Fibroblast of skin of abdomen (primary cell): ENCODE measurements at places on chromosomes 11 and 22.
A peak's percentile ranks its signal among the peaks of the same experiment; 100 is the strongest.

DNA sequence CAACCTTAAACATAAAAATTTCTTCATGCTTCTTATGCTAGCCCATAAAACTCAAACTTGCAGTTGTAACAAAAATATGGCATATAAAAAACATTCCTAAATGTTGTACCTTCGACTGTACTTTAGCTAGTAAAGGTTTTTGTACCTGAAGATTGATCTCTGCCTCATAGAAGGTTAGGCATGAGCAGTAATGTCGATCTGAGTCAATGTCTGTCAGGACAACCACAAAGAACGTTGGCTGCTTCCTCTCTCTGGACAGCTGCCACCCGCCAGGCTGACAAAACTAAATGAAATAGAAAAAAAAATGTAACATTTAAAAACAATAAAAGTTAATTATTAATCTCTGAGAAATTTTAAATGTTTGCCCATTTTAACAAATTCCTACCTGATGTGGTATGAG is 251.3 kb downstream of the SBF2 start:
- DNase-seq: no peak

GRCh38 chr22:19373450-19373849 is 58.1 kb downstream of the HIRA start:
- DNase-seq: no peak

- DNase-seq: no peak
Observed at GRCh38 chr11:36791957-36792356, 193.9 kb upstream of the RAG2 start.

GRCh38 chr11:134915212-134915611 is 503.2 kb upstream of the B3GAT1 start:
- DNase-seq: no peak

DNA sequence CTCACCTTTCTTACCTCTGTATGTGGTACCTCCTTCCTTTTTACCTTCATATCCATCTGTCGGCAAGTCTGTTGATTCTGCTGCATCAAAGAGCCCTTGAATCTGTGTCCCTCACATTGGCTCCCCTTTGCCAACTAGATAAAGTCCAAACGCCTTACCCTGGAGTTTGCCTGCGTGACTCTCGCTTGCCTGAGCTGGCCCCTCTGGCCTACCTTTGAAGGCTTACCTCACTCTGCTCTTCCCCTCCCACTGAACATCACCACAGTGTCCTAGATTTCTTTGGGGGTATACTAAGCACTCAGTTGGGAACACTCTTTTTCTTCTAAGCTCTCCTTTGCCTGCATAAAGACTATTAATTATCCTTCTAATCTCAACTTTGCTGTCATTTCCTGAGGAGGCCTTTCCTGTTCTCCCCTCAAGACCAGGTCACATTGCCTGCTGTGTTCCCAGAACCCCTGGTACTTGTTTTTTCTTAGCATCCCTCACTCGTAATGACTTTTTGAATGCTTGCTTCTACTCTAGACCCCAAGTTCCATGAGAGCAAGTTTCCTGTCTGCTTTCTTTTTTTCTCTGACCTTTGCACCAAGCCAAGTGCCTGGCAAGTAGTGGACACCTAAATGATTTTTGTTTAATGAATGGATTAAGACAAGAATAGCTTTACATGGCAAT is 67.8 kb upstream of the ADORA2A start:
- DNase-seq: no peak

DNA sequence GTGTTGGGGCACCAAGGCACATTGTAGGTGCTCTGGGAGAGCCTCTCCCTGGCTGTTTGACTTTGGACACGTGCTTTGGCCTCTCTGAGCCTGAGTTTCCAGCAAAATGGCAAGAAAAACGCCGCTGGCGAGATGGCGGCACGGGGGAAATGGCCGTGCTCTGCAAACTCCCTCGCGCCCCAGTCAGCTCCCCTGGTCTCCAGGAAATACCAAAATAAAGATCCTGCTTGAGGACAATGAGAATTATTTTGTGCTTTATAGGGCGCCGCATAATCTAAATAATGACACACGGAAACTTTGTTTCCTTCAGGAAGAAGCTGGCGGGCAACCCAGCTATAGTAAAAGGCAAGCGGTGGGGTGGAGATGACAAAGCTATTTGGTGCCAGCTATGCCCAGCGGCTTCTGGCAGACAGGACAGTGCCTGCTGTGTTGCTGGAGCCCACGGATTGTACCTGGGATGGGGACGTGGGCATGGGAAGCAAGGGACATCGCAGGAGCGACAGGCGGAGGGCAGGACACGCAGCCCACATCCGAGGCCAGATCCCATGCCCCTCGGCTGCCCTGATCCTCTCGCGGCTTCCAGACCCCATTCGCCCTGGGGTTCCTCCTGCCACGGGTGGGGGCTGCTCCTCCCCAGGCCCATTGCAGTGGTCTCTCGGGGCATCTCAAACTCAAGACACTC is 26.3 kb upstream of the RFPL3 start:
- no peak for DNase-seq

- DNase-seq: no peak
Observed at GRCh38 chr11:66867425-66868040, 10.7 kb downstream of the LRFN4 start.

DNA sequence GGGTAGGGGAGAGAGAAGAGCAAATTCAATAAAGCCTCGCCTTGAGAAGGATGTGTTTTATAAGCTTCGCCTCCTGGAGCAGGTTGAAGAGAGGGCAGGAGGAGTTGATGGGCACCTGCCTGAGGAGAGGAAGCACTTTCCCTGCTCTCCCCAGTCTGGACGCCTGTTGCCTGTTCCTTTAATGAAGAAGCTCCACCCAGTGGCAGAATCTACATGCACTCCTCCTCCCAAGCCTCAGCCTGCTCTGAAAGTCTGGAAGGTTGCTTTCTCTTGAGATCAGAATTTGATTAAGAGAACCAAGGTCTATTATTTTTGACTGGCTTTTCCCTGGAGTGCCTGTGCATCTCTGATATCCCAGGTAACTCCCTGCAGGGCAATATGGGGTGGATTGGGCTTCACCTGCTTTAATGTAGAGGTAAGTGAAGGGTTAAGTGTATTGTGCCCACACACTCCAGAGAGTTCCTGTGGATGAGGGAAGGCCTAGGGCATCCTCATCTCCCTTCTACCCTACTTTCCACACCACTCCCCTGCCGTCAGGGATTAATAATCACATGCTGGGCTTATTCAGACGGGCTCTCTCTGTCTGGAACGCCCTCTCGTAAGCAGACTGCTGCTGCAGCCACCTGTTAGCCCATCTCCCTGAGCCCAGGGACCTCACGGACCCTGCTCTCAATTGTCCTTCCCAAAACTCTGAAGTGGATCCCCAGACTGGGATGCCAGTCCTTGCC is 22.3 kb downstream of the NTM start:
- DNase-seq: peak; percentile 19

- peak; percentile 51 for DNase-seq
Observed at GRCh38 chr11:40445391-40445790, 1014.1 kb downstream of the LRRC4C start.

GRCh38 chr11:73680687-73681086 is 34.3 kb downstream of the PLEKHB1 start:
- DNase-seq: no peak

DNA sequence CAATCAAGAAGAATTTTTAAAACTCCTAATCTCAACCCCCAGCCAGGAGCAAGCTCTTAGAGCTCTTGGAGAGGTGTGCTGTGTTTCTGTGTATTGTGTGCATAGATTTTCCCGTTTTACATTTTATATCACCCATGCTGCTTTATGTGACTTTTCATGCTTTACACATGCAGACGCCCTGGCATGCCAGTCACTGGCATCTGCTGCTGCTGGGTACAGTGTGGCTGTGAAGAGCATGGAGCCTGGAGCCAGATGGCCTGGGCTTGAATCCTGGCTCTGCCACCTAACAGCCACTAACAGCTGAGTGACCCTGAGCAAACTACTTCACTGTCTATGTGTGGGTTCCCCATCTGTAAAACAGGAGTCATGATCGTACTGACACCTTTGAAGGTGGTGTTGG is 23.1 kb downstream of the POLR3H start:
- DNase-seq: no peak

GRCh38 chr22:20549232-20549841 is 41.9 kb downstream of the MED15 start:
- DNase-seq: peak; percentile 42

DNA sequence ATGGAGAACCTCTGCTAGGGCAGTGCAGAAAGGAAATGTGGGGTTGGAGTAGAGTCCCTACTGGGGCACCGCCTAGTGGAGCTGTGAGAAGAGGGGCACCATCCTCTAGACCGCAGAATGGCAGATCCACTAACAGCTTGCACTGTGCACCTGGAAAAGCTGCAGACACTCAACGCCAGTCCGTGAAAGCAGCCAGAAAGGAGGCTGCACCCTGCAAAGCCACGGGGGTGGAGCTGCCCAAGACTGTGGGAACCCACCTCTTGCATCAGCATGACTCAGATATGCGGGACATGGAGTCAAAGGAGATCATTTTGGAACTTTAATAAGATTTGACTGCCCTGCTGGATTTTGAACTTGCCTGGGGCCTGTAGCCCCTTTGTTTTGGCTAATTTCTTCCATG is 8.7 kb downstream of the TSKU start:
- DNase-seq: peak; percentile 74

GRCh38 chr11:93604008-93604660 is 57.3 kb upstream of the CEP295 start:
- DNase-seq: no peak

DNA sequence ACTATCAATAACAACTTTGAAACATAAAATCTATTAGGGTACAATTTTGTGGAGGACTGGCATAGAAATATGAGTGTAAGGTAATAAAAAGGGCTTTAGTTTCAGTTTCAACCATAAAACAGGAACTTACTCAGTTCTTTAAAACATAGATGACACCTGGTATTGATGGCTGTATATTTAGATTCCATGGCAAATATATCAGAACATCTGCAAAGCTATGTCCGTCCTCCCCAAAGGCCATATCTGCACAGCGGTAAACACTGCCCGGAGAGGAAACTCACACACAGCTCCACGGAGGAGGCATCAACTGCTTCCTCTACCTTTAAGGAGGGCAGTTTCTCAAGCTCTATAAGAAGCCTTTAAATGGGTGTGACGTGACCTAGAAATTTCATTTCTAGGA is 993.3 kb downstream of the BRD1 start:
- DNase-seq: no peak

DNA sequence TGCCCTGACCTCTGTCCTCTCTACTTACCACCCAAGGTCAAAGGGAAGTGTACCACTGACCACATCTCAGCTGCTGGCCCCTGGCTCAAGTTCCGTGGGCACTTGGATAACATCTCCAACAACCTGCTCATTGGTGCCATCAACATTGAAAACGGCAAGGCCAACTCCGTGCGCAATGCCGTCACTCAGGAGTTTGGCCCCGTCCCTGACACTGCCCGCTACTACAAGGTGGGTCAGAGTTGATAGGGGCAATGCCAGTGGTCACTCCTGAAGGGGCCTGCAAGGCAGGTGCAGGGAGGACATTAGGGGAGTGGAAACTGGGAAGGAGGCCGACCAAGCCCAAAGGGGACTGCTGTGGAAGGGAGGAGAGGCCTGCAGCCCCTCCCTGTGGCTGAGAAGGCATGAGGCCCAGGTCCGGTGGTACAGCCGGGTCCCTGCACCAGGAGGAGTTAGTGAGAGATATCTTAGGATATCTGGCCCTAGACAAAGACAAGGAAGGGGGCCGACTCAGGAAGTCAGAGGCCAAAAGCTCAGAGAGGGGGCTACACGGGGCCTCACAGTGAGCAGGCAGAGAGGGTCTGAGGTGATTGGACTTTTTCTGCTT is 17.9 kb downstream of the POLR3H start:
- DNase-seq: no peak

DNA sequence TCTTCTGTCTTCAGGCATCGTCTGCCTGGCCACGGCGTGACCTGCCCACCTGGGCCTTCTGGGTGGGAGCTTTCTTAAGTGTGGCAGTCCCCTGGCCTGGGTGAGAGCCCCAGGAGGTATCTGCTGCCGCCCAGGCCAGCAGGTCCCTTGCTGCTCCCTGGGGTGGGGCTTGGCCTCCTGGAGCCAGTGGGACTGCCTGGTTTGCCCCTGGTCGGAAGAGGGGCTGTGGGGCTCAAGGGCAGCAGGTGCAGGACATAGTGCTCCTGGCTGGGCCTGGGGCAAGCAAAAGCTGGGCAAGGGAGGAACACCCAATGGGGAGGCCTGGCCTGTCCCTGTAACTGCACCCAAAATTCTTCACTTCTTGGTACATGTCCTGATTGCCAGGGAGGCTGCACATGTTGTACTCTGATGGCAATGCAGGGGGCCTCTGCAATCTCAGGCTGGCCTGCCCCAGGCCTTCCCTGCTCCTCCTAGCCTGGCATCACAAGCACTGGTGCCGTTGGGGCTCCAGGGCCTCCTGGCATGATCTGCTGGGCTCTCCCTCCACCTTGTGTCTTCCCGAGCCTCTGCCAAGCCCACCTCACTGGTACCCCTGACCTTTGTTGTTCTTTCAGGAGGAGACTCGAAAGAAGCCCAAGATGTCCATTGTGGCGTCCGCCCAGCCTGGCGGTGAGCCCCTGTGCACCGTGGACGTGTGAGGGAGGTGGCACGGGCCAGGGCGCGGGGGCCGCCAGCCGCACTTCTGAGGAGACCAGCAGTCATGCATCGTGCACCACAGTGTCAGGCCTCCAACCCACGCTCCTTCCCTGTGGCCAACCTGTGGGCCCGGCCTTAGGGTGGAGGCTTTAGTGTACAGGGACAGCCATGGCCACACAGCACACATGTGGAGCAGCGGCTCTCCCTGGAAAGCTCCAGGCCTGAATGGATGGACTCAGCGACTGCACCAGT is 6.2 kb upstream of the RANBP1 start:
- DNase-seq: no peak

- DNase-seq: no peak
Observed at GRCh38 chr22:33104147-33104854, 46.1 kb upstream of the SYN3 start.

DNA sequence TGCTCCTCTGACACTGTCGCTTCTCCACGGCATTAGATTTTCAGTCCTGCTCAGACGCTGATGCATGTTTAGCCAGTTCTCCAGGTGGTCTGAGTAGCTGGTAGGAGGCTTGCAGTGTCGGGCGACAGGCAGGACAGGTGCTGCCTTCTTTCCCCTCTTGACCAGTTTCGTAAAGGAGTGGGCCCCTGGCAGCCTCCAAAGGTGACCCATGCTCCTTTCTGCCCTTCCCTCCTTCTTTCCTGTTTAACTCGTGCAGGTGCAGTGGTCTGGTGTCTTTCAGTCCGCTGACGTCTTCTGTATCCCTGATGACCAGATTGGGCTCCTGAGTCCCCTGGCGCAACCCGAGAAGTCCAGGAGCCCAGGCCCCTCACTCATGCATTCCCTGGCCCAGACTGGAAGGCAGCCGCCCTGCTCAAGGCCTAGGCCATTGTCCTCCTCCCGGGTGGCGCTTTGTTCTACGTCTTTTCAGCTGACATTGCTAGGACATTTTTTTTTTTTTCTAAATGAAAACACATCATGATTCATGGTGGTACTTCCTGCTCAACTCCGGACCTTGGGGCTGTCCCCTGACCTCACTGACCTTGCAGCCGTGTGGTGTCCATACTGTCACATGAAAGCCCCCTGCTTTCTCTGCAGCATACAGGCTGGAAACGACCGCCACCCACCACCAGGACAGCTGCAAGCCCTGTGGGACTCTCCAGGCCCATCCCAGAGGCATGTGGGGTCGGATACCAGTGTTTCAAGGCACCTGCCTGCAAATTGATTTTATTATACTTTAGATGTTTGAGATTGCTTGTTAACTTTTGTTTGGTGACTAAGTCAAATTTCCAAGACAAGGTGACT is 25.5 kb upstream of the TXNRD2 start:
- DNase-seq: no peak
